Foreskin fibroblast (primary cell): ENCODE measurements at places on chromosomes 12 and 14.
A peak's percentile ranks its signal among the peaks of the same experiment; 100 is the strongest.

DNA sequence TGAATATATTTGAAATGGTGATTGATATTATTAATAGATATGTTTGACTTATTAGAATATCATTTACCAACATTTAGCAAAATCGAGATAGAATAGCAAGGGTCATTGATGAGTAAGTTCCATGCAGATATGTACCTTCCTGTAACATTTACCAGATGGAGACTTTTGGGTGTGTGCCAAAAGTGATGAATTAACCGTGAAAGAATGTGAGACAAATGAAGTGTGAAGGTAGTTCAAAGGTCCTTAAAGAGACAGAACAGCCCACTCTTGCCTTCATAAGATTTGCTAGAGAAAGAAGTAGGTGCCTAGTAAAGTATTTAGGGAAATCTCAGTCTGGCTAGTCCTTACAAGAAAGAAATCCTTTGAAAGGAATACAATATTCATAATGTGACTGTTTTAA, 45.5 kb downstream of the FGD4 start:
- peak; percentile 88 for DNase-seq

GRCh38 chr14:33986804-33987203, 35.9 kb upstream of the EGLN3 start:
- peak; percentile 6 for DNase-seq

- DNase-seq, result no peak
Measured at GRCh38 chr12:120818416-120818815, 85.7 kb downstream of the SPPL3 start.

GRCh38 chr12:16920451-16920850, 314.5 kb upstream of the LMO3 start:
- no peak for DNase-seq

DNA sequence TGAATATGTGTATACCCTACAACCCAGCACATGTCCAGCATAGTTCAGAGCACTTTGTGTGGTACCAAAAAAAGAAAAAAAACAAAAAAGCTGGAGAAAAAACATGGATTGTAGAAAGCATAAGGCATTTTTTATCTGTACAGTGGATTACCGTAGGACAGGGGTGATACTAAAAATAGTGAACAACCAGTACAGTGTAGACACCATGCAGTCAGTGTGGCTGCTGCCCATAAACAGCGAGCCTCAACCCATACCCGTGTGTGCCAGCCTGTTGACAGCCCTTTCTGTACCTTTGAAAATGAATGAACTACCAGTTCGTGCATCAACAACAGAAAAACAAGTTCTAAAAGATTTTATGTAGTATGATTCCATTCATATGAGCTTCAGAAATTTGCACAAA, 25.1 kb downstream of the RASSF8 start:
- no peak for DNase-seq

GRCh38 chr12:15883536-15883935, 1.3 kb downstream of the STRAP start:
- DNase-seq, result peak; percentile 22

DNA sequence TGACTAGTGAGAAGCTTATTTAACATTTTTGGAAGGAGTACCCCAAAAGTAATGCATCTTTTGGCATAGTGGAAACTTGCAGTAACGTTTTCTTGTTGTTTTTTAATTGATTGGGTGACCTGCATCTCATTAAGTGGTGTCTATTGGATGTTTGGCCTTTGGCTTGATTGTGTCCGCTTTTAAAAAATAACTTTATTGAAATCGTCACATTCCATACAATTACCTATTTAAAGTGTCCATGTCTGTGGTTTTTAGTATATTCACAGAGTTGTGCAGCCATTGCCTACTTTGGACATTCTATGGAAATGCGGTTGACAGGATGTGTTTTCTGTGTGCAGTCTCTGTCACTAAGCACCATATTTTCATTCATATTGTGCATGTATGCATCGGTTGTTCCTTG, 46.3 kb downstream of the TRAF3 start:
- no peak for DNase-seq

DNA sequence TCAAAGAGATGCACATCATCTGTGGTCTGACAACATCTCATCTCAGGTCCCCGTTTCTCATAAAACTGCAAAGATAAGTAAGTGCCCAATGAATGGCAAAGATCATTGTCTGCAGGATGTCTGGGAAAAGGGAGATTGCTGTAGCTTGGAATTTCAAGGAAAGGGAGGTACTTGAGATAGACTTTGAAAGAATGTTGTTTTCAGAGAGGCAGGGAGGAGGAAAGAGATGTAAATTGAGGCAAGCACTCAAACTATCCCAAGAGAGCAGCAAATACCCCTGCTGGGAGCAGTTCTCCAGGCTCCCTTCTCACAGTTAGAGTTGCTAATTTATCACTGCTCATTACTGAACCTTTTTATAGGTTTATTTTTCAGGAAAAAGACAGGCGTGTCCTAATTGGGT, 107.1 kb downstream of the MYRFL start:
- DNase-seq, result no peak

DNA sequence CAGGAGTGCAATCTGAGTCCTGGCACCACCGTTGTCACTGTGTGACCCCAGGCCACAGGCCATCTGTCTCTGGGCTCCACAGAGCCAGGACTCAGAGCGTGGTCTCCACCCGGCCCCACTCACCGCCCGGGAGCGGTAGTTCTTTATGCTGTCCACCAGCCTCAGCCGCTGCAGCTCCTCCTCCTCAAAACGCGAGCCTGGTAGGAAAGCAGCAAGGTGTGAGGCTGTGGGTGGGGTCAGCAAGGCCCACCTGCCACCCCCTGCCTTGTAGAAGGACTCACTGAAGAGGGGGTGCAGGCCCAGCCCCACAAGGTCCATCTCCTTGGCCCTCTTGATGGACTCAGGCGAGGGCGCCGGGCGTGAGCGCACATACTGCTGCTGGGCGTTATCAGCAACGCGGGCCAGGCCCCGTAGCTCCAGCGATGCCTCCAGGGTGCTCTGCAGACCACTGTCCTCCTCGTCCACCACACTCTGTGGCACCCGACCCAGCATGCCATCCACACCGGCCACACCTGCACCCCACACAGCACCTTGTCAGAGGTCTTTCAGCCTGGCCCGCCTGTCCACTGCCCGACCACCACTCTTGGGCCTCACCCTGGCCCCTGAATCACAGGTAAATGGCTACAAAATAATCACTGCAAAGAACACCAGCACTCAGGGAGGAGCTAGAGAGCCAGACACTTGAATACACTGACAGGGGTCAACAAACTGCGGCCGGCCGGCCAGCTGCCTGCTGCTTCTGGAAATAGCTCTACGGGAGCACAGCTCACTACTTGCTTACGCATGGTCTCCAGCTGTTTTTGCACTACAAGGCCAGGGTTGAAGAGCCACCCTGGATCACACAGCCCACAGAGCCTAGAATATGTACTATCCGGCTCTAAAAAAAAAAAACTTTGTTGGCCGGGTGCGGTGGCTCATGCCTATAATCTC, 16.3 kb downstream of the CFAP73 start:
- DNase-seq, result no peak

DNA sequence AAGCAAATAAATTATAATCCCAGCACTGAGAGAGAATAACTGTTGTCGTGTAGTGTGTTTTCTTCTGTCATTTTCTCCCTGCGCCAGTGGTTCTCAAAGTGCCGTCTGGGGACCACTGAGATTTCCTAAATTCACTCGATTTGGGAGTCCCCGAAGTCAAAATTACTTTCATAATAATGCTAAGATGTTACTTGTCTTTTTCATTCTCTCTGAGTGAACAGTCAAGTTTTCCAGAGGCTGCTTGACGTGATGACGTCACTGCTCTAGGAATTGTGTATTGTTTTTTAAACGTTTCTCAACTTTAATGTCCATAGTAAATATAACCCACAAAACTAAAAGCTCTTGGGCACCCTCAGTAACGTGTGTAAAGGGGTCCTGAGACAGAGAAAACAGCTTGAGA, 796 bp upstream of the POP5 start:
- no peak for DNase-seq

GRCh38 chr14:67487937-67488893, at the start of gene TMEM229B:
TMEM229B (minus strand) TSS chr14:67488721; CDS start chr14:67473923, 14,798 bp downstream.
- DNase-seq, result no peak

DNA sequence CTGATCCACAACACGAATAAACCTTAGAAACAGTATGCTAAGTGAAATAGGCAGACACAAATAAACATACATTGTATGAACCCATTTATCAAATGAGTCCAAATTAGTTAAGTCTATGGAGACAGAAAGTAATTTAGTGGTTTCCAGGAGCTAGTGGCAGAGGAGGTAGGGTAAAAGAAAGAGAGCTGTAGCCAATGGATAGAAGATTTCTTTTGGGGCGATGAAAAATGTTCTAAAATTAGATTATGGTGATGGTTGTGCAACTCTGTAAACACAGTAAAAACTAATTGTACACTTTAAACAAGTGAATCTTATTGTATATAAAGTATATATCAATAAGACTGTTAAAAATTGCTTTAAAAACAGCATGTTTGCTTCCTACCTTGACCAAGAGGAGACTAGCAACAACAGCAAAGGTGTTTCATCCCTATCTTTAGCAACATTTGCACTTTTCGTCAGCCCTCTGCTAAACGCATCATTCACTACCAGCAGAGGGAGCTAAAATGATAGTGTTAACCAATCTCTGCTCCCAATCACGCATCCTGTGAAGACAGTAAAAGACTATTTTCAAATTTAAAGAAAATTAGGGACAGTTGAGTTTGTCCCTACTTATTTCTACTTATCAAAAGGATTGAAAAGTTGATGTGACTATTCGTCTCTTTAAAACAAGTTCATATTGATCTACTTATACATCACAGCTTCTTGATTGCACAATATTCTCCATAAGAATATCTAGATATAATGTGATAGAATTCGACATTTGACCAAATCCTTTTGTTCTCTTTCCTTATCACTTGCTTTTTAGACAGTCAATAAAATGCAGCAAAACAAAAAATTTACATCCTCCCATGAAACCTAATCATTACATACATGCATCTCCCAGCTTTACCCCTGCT, 24.0 kb upstream of the LGR5 start:
- DNase-seq, result no peak

DNA sequence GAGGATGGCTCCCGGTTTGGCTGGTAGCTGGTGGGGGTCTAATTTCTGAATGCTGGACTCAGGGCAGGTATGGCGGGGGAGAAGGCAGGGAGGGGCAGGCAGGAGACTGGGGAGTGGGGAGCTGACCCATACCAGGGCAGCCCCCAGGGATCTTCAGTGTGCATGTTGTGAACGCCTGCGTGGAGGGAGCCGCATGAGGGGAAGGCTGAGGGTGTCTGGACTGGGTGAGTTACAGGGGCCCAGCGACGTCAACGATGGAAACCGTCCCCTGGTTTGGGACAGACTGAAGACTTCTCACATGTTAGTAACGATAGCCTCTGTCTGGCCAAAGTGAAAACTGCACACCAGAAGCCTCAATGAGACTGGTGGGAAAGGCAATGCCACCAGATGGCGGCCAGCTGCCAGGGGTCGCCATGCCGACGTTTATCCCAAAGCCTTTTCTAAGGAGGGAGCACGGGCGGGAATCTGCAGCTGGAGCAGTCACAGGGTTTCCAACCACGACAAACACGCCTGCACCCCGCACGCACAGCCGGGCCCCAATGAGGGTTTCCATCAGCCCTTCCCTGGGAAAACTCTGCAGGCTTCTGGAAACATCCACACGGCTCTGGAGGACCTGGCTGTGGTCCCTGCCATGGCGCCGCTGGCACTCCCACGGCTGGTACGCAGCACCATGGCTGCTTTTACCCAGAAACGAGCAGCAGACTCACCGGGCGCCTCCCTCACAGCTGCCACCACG, 14.0 kb downstream of the PGAM5 start:
- peak; percentile 76 for DNase-seq

DNA sequence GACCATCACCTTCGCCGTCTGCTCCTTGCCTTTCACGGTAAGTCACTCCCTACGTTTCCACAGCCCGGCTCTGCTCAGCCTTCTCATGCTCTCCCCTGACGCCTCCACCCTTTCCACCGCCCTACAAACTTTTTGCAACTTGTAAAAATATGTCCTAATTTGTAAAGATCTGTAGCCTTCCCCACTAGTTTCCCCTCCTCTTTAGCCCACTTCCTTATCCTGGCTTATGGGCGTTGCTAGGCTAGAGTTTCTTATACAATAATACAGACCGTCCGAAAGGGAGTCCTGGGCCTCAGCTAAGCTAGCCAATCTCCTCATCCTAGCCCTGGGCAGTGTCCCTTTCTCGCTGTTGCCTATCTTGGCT, 1.2 kb downstream of the PTGER2 start:
- no peak for DNase-seq

DNA sequence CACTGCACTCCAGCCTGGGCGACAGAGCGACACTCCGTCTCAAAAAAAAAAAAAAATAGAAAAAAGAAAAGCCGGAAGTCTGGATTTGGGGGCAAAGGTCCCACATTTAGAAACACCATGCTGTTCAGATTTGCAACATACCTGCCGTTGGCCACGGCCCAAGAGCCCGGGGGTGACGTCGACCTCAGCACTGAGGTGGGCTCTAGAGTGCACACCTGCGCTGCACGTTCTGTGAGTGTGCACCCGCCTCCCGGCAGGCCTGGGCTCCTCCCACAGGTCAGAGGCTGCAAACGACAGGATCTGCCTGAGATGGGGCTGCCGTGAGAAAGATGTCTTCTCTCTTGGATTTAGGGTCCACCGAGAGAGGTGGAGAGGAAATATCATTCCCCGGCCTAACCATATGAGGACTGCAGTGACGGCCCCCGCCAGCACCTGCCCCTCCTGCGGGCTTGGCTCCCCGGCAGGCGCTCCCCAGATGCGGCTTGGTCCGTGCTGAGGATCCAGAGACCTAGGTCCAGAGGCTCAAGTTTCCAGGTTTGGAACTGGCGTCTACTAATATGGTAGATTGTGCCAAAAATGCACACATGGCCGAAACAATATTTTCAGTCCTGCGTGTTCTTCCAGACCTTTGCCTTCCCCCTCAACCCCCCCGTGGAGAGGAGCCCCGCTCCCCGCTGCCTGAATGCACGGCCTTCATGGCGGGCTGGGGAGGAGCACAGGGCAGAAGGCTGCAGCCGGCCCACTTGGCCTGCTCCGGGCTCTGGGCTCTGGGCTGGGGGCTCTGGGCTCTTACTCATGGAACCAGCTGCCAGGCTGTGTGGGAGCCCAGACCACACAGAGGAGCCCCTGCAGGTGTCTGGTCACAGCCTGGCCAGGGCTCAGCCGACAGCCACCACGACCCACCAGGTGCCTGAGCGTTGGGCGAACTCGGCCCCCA, 58.8 kb upstream of the FBRSL1 start:
- DNase-seq, result no peak

DNA sequence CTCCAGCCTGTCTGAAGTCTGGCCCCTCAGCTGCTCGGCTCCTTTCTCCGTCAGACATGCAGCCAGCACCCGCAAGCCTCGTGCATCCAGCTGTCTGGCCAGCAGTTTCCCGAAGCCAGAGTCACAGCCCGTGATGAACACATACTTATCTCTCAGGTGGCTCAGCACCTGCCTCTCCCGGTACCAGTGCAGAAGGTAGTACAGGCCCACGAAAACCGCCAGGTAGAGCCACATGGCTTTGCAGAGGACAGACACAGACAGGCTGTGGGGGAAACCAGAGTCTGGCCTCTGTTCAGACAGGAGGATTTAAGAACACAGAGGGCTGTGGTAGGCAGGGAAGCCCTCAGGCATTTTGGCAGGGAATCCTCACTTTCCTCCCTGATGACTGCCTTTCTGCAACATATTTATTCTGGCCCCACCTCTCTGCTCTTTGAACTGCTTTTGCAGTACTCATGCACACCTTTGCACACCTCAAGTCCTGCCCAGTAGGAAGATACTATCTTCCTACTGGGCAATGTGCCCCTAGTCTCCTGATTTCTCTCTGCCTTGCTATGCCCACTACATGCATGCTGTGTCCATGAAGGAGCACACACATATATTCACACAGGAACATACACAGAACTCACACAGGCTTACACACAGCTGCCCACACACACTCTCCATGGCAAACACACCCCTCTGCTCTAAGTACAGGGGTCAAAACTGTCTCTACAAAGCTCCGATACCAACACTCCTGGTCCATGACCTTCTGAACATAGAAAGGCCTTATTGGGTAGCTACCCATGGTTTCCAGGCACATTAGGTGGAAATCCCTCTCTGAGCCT, at the start of gene RDH16:
RDH16 (minus strand) TSS at position 380 of the 824 bp plus-strand sequence; CDS start at position 234, 146 bp downstream.
- DNase-seq, result no peak
